NCI-H1417 (cell line): ENCODE measurements at places on chromosomes 11 and 22.

DNA sequence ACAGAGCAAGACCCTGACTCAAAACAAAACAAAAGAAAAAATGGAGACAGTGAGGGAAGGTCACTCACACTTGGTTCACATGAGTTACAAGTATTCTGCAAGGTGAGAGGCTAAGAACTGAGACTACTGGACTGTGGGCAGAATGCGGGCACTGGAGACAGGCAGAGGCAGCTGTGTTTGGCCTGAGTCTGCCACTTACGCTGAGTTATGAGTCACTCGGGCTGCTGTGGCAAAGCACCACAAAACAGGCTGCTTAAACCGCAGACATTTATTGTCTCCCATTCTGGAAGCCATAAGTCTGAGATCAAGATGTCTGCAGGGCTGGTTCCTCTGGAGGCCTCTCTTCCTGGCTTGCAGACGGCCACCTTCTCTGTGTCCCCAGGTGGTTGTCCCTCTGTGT, 122.8 kb downstream of the SHANK2 start:
- DNase-seq = no peak

DNA sequence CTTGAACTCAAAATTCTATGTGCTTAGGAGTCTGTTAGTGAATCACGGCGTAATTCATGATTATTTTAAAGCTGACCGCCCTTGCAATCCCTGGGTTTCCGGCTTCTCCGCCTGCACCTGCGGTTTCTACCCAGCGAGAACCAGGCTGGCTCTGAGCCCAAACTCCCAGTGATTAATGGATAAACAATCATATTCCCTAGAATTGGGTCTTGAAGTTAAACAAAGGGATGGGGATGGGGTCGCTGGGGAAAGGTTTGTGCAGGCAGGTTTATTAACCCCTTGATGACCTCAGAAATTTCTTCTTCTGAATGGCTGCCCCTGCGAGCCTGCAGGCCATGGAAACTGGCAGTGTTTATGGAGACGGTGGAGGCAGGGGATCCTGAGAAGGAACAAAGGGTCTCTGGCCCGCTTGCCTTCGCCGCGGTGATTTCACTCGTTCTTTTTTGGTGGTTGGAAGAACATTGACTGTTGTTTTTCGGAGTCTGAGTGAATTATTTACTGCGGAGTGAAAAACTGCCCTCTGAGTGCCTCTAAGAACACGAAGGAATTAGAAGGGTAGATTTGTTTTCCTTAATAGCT, 1000.3 kb downstream of the BRD1 start:
- DNase-seq = no peak

DNA sequence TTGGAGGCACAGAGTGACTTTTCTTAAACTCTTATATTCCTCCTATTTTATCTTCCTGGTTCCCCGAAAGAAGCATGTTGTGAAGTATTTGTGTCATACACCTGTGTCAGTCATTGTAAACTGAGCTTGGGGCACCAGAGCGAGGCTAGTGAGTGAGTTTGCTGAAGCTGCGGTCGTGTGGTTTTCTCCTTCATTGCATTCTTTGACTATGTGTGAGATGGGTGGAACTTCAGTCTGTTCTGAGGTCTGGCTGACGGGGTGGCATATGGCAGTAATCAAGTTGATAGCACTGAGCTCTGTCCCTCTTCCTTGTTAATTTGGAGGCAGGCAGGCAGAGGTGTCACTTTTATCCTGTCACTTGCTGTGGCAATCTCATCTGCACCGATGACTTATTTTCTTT, 4.2 kb downstream of the VPS26B start:
- no peak for DNase-seq

DNA sequence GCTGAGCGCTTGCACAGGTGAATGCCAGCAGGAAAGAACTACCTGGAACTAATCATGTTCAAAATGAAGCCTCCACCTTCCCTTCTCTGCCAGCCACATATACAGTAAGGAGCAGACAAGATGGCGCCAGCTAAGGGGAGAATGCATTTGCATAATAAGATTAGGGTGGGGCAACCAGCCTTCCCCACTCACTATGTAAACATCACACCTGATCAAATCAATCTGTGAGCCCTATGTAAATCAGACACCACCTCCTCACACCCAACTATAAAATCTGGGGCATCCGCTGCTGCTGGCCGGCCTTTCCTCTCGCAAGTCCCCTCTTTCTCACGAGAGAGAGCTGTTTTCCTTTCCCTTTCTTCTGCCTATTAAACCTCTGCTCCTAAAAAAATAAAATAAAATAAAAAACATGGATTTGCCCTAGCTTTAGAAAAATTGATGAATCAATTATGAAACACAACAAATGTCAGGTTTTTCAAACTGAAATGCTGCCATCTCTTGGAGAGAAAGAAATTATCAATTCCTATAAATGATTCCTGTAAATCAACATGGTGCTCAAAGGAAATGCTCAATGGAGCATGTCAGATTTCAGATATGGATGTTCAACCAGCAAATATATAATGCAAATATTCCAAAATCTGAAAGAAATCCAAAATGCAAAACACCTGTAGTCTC, 108.9 kb downstream of the SGSM3 start:
- DNase-seq = no peak

- DNase-seq = no peak
These were observed 494 bp downstream of the ZDHHC5 start for GRCh38 chr11:57668434-57668782.

DNA sequence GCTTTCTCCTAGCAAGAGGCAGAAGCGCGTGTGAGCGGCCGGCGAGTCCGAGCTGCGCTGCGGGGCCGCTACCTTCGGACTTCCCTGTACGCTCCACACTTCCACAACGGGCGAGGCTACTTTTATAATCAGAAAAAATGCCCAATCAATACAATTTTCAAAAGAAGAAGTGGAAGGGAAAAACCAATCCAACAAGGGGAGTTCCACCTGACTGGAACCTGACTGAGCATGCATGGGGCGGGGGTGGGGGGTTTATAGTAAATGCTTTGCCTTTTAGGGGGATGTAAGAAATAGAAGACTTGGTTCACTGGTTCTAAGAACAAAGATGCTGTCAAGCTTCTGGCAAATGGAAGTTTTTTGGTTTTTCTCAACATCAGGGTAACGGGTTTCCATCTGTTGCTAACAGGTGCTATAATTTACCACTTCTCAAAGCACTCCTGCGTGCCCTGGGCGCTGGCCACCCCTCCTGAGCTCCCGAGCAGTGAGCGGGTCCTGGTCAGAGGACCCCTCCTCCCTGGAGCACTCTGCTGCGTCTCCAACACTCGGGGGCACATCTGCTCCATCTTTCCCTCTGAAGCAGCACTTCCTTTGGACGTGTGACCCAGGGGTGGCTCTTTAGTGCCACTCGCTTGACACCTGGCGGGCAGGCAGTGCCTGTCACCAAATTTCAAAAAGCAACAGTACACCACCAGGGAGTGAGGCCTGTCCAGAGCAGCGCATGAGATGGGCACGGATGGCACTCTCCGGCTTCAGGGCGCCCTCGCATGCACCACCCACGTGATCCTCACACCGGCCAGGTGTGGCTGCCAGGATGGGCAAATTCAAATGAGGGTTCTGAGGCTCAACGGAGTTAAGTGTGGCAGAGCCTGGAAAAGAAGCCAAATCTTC, 21.6 kb upstream of the BID start:
- no peak for DNase-seq

DNA sequence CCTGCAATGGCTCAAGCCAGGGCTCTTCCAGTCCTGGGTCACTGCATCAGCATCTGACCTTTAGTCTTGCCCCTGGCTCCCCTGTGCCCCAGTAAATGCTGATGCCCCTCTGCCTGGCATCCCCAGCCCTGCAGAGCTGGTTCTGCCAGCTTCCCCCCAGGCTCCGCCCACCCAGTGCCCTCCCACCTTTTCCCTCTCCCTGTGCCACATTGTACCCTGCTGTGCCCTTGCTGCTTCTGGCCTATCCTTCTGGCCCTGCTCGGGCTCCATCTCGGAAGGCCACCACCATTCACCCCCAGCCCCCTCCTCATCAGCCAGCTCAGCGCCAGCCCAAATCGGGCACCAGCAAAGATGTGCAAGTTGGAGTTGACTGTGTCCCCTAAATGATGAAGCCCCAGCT, 7.4 kb downstream of the CAPN5 start:
- peak; percentile 45 for DNase-seq

DNA sequence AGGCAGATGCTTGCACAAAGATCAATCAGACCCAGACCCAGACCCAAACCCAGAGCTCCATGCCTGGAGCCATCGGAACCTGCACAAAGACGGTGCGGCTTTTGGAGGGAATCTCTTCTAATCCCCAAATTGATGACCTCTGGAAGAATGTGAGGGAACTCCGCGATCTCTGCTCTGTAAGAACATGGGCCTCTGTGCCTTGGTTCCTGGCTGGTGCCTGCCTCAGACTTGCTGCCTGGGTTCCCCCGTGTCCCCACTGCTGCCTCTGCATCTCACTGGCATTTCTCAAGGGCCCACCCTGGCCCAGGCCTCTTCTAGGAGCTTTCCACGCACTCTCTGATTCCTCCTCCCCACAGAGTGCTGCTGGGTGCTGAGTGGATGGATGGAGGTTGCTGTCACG, 1044.4 kb downstream of the TBC1D22A start:
- DNase-seq = no peak

GRCh38 chr11:10511181-10511621, 29.8 kb downstream of the RNF141 start:
- no peak for DNase-seq

DNA sequence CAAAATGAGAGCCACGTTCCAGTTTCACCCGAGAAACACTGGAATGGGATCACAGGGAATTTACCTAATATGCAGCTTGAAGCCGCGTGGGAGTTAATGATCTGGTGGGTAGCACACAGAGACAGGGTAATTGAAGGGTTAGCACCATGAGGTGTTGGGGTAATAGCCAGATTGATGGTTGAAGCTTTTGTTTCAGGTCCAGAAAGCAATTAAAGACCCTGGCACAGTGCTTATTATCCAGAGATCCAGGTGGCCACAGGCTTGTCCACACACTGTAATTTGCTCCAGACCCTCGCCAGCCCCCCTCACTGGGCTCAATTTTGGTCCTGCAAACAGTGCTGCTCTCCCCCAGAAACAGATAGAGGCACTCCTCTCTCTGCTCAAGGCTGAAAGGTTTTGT, 282.5 kb upstream of the ISX start:
- DNase-seq = peak; percentile 60

- DNase-seq = no peak
These were observed 62.4 kb downstream of the ALX4 start for GRCh38 chr11:44247508-44247907.

GRCh38 chr22:39502789-39503409, 809 bp downstream of the MIEF1 start:
- DNase-seq = no peak

DNA sequence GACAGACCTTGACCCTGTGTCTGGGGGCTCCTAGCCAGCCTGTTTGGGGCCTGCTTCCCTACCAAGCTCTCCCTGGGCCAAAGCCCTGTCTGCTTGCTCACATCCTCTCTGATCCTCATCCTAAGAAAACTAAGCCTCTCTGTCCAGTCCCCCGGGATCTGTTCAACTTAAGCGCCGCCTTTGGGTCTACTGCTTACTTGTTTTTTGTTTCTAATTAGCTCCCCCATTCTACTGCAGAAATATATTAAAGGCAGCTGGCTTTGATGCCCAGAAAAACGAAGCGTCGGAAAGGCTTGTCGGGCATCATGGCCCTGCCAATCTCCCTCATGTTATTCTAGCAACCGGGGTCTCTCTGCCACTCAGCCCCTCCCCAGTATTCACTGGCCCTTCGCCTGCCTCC, 3.4 kb downstream of the DSCAML1 start:
- DNase-seq = no peak

DNA sequence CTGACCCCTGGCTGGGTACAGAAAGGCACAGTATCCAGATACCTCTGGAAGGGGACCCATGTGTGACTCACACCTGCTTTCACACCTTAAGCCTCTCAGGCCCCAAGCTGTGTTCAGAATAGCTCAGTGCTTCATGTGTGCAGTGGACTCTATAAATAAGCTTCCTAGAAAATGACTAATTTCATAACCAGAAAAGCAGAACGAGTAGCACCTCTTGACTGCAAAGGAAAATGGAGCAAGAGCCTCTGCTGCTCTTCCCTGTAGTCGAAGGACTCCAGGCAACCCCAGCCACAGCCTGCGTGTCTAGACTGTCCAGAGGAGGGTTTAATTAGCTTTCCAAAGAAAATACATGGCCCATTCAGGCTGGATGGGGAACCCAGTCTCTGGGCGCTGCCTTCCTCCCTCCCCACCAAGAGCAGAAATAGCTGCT, 23.1 kb downstream of the PTPN5 start:
- no peak for DNase-seq

DNA sequence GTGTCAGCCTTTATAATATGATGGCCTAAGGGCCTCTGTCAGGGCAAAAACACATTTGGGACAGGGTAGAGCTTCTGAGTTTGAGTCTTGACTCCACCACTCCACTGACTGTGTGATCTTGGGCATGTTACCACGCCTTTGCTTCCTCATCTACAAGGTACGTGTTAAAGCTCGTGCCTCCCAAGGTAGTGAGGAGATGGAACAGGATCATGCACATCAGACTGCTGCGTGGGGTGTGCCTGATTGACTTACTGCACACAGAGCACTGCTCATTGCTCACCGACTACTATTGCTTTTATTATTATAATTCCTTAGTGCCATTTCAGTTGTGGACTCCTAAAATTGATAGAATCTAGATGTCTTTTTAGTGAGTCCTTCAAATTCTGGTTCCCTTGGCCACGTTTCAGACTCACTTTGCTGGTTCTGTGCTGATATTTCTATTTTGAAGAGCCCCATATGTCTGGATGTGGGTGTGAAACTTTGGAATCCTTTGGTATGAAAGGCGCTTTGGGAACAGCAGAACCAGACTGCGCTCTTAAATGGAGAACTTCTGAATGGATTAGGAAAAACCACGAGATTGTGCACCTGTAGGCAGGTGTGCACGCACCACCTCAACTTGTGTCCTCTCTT, 44.1 kb upstream of the RAB1B start:
- no peak for DNase-seq

DNA sequence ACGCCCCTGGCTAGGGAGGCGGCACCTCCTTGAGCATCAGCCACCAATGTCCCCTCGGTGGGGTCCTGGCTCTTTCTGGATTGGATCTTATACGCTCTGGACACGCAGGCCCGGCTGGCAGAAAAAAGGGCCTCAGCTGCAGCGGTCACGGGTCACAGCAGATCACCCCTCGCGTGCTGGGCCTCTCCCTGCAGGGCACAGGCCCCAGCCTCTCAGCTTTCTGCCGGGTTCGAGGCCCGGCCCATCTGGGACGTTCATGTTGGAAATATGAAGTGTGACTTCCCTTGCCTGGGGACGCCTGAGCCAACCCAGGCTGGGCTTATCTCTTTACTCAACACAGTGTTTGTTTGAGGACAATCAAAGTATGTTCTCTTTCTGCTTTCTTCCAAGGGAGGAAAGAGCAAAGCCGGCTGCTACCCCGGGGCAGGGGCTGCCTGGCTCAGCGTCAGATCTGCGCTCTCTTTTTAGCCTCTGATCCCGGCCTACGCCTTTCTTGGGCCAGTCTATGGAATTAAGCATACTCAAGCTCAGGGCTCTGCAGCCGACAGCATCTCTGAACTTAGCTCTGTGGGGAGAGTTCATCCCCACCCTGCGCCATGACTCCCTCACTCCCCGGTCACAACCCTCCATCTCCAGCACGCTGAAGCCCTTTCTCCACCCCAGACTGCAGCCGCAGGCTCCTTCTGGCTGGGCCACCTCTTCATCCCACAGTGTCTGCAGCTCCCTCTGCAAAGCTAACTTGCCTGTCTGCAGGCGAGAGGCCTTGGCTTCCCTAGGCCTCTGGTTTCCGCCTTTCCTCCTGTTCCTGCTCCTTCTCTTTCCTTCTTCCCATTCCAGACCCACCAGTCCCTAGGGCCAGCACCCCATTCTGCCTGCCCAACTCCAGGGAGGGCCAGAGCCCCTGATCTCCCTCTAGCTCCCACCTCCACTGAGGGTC, 38.8 kb downstream of the ADAMTS15 start:
- no peak for DNase-seq
